ENCODE measurements at places on chromosomes 5 and 9.

- no peak overlapping the region for H3K27ac ChIP-seq
- DNase-seq, result no peak
- H3K27me3 ChIP-seq, result no peaks in the 10 kb centered on the region
Measured at GRCh38 chr5:16090270-16090669, 89.3 kb downstream of the MARCHF11 start.

GRCh38 chr9:73166468-73166867, 14.8 kb downstream of the ANXA1 start:
- peaks cover 80% of the 10 kb centered on the region for H3K36me3 ChIP-seq
- H3K4me1 ChIP-seq, result no peaks in the 10 kb centered on the region
- DNase-seq, result no peak
- H3K27ac ChIP-seq, result no peak overlapping the region
- no peak overlapping the region for H3K4me3 ChIP-seq
- no peaks in the 10 kb centered on the region for H3K27me3 ChIP-seq

GRCh38 chr5:93305984-93306383, 275.0 kb downstream of the NR2F1-AS1 start:
- H3K4me3 ChIP-seq, result no peak overlapping the region
- no peaks in the 10 kb centered on the region for H3K27me3 ChIP-seq
- no peaks in the 10 kb centered on the region for H3K36me3 ChIP-seq
- peaks cover 19% of the 10 kb centered on the region for H3K4me1 ChIP-seq

GRCh38 chr5:171318026-171318425, 9.0 kb downstream of the TLX3 start:
- peaks cover 100% of the 10 kb centered on the region for H3K27me3 ChIP-seq
- peaks cover 29% of the 10 kb centered on the region for H3K4me1 ChIP-seq
- no peak overlapping the region for H3K27ac ChIP-seq
- DNase-seq, result no peak
- H3K4me3 ChIP-seq, result no peak overlapping the region
- no peaks in the 10 kb centered on the region for H3K36me3 ChIP-seq

GRCh38 chr5:52884453-52884852, 96.7 kb downstream of the ITGA1 start:
- no peak for DNase-seq
- H3K27me3 ChIP-seq, result no peaks in the 10 kb centered on the region
- H3K27ac ChIP-seq, result no peak overlapping the region
- H3K4me3 ChIP-seq, result no peak overlapping the region
- H3K36me3 ChIP-seq, result peaks cover 48% of the 10 kb centered on the region

GRCh38 chr9:135588886-135589595, 27.5 kb downstream of the PAEP start:
- H3K27me3 ChIP-seq, result peaks cover 50% of the 10 kb centered on the region
- DNase-seq, result no peak
- H3K4me1 ChIP-seq, result no peaks in the 10 kb centered on the region
- no peak overlapping the region for H3K4me3 ChIP-seq
- no peak overlapping the region for H3K27ac ChIP-seq

DNA sequence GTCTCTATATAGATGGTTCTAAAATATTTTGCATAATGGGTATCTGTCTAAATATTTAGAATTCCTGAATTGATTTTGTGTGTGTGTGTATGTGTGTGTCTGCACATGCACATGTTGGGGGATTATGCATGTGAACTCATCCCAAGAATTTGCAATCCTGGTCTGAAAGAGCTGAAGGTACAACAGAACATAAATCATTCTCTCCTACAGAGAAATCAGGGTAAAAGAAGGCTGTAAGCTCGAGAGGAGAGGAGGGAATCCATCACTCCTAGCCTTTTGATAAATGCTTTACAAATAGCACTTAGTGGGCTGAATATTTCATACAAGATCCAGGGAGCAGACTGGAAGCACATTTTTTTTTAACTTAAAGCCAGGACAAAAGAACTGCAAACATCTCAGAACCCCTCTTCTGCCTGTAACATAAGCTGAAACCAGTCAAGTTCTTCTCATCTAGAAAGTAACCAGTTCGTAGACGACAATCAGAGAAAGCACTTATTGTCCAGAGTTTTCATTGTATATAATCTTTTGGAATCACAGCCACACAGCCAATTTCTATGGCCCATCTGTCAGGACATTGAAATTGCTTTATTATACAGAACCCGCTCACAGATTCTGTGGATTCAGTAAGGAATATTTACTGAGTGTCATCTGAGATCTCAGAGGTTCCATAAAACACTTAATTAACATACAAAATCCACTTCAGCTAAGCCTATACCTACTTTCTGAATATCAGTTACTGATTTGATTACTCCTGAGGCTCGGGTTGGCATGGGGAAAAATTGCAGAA, 541.4 kb upstream of the ZNF462 start:
- H3K36me3 ChIP-seq, result no peaks in the 10 kb centered on the region
- DNase-seq, result no peak
- no peak overlapping the region for H3K4me3 ChIP-seq
- H3K27me3 ChIP-seq, result no peaks in the 10 kb centered on the region

GRCh38 chr5:175616083-175616482, 41.8 kb upstream of the HRH2 start:
- no peaks in the 10 kb centered on the region for H3K36me3 ChIP-seq
- H3K4me3 ChIP-seq, result no peak overlapping the region

- no peak for DNase-seq
- H3K4me1 ChIP-seq, result no peaks in the 10 kb centered on the region
- no peaks in the 10 kb centered on the region for H3K36me3 ChIP-seq
- H3K4me3 ChIP-seq, result no peak overlapping the region
- no peaks in the 10 kb centered on the region for H3K27me3 ChIP-seq
Measured at GRCh38 chr5:73764586-73764985, 138.6 kb downstream of the ARHGEF28 start.

DNA sequence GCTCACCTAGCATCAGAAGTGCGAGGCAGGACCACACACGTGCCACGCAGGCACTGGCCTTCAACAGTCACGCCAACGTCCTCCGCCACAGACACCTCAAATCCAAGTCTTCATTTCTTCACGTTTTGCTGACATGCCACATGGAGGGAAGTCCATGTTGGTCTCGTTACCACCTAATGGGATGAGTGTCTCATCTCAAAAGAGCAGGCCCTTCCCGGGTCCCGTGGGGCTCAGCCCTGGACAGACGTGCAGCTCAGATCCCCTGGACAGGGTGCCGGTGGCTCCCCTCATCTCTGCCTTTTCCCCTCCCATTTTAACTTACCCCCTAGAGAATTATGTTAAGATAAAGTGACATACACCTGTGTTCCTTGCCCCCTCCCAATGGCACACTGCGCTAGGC, 76.8 kb downstream of the MRPL36 start:
- DNase-seq, result no peak
- H3K36me3 ChIP-seq, result no peaks in the 10 kb centered on the region
- no peak overlapping the region for H3K4me3 ChIP-seq
- no peak overlapping the region for H3K27ac ChIP-seq
- H3K27me3 ChIP-seq, result peaks cover 64% of the 10 kb centered on the region

DNA sequence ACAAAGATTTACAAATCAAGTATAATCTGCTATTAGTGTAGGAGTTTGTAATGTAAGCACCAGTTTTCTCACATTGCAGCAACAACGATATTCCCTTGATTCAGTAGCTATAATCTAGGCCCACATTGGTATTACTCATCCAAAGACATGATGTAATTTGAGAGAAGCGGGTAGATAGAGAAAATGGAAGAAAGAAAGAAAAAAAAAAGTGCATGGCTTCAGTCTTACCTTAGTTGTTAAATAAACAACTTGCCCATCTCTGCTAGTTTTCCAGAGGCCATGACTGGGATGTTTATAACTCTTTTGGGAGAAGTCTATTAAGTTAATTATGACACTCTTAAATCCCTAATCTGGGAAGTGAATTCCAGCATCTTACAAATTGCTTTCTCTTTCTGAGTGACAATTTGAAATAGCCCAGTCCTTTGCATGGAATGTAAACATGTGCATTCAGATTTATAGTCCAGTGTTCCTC, 2.8 kb downstream of the MELK start:
- peaks cover 22% of the 10 kb centered on the region for H3K4me1 ChIP-seq
- H3K4me3 ChIP-seq, result no peak overlapping the region
- H3K36me3 ChIP-seq, result no peaks in the 10 kb centered on the region
- H3K27me3 ChIP-seq, result peaks cover 6% of the 10 kb centered on the region
- no peak for DNase-seq

DNA sequence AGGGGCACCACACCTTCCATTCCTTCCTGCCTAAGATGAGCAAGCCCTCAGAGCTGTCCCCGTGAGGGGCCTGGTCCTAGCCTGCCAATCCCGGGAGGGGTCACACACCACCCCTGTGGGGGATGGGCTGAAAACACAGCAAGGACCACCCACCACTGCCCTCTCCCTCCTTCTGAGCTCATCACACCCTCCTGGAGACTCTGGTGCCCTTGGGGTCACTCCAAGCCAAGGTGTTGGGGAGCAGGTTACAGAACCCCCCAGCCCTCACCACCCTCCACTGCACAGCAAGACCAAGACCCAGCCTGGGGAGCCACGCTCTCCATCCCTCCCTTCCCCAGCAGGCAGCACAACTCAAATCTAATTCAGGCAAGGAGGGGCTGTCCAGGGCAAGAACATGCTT, 60.5 kb upstream of the PPP1R26 start:
- H3K4me1 ChIP-seq, result no peaks in the 10 kb centered on the region
- H3K36me3 ChIP-seq, result no peaks in the 10 kb centered on the region
- peaks cover 92% of the 10 kb centered on the region for H3K27me3 ChIP-seq
- DNase-seq, result no peak

Measured in left ventricle myocardium inferior (tissue), 1 donor.